ENCODE measurements at places on chromosomes 6 and 20.

DNA sequence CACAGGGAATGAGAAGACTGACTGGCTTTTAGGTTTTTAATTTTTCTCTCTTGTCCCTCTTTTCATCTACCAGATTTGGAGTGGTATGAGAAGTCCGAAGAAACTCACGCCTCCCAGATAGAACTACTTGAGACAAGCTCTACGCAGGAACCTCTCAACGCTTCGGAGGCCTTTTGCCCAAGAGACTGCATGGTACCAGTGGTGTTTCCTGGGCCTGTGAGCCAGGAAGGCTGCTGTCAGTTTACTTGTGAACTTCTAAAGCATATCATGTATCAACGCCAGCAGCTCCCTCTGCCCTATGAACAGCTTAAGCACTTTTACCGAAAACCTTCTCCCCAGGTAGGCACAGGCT is 644 bp downstream of the MAD2L1BP start:
- DNase-seq, result no peak

GRCh38 chr6:68368845-68369244 is 266.2 kb upstream of the ADGRB3 start:
- DNase-seq, result no peak

DNA sequence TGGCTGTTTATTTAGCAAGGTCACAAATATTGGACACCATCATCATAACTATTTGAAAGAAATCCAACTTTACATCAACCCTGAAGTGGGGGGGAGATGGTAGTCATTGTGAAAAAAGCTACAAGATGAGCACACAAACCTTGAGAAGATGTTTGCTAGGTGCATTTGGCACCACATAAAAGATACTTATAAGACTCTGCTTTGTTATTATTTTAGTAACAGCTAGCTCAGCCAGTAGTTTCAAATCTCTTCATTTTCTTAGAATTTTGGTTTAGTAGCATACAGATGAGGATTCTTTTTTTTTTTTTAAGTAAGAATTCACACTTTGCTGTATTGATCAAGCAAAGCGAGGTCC is 14.4 kb downstream of the ADTRP start:
- DNase-seq, result no peak

DNA sequence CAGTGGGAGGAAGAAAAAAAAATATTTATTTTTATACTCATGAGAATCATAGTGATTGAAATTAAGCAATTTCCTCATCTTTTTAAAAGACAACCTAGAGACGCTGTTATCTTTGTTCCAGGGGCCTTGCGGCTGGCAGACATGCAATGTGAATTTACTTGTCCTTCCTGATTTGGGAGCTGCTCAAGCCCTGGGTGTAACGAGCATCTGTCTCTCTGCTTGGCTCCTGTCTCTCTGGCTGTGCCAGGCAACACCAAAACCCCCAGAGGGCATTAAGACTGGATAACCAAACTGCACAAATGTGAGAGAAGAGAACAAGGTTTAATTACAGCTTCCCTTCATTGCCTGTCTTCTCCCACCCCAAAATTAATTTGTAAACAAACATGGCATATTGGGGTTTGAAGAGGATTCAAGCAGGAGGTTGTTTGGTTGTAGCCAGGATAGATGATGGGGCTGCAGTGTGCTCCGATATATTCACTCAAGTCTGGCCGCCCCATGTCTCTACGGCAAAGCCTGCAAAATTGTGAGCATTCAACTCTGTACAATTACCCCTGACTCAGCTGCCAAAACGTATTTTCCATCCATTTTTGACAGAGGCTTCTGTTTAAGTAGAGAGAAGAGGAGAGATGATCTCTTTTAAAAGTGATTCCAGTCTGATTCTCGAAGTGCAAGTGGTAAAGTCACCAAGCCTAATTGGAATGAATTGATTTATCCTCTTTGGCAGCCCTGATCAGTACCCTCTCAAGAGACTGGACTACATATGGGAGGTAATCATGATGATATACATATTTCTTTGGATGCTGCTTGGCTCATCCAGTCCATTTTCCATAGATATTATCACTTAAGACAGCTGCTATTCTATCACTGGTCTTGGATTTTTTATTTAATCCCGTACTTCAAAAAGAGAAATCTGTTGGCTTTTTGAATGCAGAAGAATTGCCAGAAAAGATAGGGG is 170.2 kb downstream of the SLC24A3 start:
- no peak for DNase-seq

DNA sequence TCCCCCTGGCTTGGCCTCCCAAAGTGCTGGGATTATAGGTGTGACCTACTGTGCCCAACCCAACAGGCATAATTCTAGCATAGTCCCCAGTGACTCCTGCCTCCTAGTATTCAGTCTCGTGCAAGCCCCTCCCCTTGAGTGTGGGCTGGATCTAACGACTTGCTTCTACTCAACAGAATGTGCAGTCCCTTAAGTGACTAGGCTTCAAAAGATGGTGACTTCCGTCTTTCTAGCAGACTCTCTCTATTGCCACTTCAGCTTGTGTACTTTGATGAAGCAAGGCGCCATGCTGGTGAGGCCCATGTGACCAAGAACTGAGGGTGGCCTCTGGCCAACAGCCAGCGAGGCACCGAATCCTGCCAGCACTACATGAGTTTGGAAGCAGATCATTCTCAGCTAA is 109.6 kb upstream of the TRAF3IP2 start:
- DNase-seq, result no peak

DNA sequence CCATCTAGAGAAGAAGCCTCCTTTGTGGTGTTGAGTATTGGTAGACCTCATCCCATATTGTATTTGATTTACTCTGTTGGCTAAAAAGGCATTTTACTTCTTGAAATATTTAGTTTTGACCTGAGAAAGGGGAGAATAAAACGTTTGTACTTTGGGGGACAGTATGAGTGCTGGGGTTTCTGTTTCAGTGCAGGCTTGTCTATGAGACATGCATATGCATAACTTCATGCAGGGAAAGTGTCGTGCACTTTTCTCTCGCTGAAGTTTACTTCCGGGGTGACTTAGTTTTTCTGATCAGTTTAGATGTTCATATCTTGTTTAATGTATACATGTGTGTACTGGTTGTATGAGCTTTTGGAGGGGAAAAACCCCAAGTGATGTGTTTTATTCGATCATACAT is 59.5 kb downstream of the UTRN start:
- DNase-seq, result no peak

DNA sequence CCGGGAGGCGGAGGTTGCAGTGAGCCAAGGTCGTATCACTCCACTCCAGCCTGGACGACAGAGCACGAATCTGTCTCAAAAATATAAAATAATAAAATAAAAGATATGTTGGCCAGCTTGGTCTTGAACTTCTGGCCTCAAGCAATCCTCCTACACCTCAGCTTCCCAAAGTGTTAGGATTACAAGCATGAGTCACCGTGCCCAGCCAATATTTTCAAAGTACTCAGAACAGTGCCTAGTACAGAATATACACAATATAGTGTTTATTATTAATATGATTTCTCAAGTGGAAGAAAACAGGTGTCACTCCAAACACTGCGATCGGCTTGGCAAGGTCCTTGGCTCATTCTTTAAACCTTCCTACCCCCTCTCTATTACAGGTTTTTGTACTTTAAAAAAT is 3.1 kb downstream of the FAM210B start:
- no peak for DNase-seq

GRCh38 chr6:80541181-80541580 is 434.7 kb downstream of the BCKDHB start:
- no peak for DNase-seq

- no peak for DNase-seq
These were observed 1.2 kb downstream of the ZFAND3 start for GRCh38 chr6:37820718-37821079.

DNA sequence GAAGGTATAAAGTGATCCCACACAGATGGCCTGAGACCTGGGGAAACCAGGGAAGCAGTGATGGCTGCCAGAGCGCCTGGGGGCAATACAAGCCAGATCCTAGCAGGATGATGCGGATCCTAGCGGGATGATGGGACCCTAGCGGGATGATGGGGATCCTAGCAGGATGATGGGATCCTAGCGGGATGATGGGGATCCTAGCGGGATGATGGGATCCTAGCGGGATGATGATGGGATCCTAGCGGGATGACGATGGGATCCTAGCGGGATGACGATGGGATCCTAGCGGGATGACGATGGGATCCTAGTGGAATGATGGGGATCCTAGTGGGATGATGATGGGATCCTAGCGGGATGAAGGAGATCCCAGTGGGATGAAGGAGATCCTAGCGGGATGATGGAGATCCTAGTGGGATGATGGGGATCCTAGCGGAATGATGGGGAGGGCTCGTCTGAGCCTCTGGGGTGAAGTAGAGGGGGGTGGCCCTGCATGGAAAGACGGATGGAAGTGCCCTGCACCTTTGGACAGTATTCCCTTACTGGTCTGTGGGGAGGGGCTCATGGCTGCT is 44.2 kb upstream of the CDH22 start:
- no peak for DNase-seq

DNA sequence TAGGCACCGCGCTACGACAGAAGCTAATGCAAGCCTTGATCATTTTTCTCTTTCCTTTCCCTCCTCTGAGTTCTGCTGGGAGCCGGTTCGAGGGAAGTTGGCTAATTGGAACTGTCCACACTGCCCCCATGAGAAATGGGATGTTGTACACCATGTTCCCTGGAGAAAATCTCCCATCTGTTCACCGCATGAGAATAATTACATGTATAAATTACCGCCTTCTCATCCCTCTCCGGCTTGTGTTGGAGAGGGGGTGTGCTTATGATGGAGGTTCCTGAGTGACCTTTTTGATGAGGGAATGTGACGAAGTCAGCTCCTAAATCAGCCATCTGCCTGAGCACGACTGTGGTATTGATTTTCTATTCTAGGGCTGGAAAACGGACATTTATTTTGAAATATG is 320.2 kb upstream of the SULF2 start:
- DNase-seq, result no peak

DNA sequence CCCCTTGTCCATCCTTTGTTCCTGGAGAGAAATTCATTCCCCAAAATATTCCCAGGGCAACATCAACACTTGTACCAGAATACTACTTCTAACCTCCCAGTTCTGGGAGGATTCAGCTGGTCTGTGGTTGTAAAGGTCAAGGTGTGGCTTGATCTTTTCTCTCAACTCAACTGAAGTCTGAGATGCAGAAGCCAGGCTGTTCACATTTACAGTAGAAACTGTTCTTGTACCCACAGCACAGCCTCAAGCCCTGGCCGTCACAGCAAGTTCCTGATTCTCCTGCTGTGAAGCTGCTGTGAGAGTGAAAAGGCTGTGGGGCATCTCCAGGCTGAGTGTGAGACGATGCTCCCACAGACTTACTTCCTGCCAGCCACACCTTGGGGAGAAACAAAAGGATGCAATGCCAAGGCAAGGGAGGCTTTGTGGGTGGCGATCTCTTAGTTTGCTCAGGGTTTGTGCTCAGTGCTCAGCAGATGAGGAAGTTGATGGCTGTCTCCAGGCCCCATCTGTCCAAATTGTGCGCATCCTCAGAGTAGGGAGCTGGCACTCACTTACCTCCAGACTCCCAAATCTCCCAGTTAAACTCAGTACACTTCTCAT is 143.9 kb upstream of the FOXA2 start:
- DNase-seq, result no peak

GRCh38 chr6:150635906-150636514 is 36.3 kb downstream of the PLEKHG1 start:
- no peak for DNase-seq

DNA sequence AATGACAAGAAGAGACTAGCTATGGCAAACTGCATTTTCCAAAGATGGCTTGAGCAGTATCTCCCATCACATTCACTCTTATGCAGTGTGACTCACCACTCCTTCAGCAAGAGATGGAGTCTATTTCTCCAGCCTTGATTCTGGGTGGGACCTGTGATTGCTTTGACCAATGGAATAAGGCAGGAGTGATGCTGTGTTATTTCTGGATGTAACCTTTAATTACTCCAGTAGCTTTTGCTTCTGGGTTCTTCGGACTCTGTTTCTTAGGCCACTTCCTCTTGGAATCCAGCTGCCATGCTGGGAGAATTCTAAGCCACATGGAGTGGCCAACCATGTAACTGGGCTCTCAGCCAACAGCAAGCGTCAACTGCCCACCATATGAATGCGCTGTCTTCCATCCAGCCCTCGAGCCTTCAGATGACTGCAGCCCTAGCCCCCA is 50.7 kb downstream of the TGM2 start:
- no peak for DNase-seq

DNA sequence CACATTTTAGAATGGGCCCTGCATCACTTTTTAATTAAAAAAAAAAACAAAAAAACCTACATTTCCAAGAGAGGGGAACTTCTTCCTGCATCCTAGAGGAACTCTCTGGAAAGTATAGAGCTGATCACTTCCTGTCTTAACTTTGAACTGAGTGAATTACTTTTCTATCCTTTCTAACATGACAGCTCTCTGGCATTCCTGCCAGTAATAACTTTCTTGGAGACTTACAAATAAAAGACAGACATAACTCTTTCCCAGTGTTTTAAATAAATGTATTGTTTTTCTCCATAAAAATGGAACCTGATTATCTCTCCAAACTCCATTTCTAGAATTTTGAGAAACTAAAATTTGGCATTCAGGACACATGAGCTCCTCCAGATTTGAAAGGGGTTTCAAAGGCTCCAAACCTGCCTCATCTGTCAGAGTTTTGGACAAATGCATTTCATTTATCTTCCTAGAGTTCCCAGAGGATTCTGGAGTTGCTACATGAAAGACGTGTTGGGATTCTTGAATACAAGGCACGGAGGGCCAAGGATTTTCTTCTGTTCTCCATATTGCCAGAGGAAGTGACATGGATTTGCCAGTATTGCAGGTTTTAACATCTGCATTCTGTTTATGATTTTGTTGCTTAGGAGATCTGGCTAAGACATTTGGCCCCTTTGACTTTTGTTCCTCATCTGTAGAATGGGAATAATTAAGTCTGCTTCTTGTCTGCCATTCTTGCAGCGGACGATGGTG is 2.0 kb upstream of the SMOC2 start:
- no peak for DNase-seq

GRCh38 chr20:37384683-37385174 is 38.8 kb downstream of the SRC start:
- DNase-seq, result peak; percentile 54

- no peak for DNase-seq
These were observed 45.1 kb downstream of the CGA start for GRCh38 chr6:87049779-87050178.

GRCh38 chr6:145486306-145486705 is 249.0 kb downstream of the EPM2A start:
- DNase-seq, result no peak

DNA sequence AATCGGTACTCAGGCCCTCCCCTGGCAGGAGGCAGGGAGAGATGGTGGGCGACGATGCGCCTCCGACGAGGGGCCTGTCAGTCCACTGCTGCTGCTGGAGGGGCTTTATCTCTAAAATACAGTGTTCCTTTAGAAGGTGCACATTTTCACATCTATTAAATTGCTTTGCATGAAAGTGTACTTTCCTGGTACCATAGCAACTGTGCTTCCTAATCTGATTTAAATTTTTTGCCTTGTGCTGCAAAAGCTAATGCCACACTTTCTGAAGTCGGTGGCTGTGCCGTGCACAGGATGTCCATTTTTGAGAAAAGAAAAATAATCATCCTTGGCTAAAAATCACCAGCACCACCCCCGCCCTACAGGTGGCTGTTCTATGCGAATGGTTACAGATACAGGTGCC is 262.0 kb upstream of the CDH4 start:
- no peak for DNase-seq

- no peak for DNase-seq
These were observed 61.4 kb downstream of the RFPL4B start for GRCh38 chr6:112408522-112408921.

- DNase-seq, result no peak
These were observed 73.5 kb upstream of the PBOV1 start for GRCh38 chr6:138291849-138292181.

GRCh38 chr20:58306421-58307261 is 2.9 kb upstream of the RAB22A start:
- DNase-seq, result no peak
